Activated CD4-positive, alpha-beta memory T cell treated with anti-CD3 and anti-CD28 coated beads, Interleukin-2, amount 10 ng/mL, durations not matched to agents 7 days and 5 days (primary cell): ENCODE measurements at places on chromosomes 13 and 19. TPM values are rescaled to one million over a fixed set of nuclear protein-coding genes. Genes with fewer than 3 reads are reported as not detected.
A peak's percentile ranks its signal among the peaks of the same experiment; 100 is the strongest.

GRCh38 chr13:26883613-26884257, 123.1 kb upstream of the GPR12 start:
- H3K27ac ChIP-seq: no peak overlapping the region
- H3K36me3 ChIP-seq: no peaks in the 10 kb centered on the region
- no peak for DNase-seq
- H3K27me3 ChIP-seq: peaks cover 2% of the 10 kb centered on the region
- no peaks in the 10 kb centered on the region for H3K4me1 ChIP-seq

DNA sequence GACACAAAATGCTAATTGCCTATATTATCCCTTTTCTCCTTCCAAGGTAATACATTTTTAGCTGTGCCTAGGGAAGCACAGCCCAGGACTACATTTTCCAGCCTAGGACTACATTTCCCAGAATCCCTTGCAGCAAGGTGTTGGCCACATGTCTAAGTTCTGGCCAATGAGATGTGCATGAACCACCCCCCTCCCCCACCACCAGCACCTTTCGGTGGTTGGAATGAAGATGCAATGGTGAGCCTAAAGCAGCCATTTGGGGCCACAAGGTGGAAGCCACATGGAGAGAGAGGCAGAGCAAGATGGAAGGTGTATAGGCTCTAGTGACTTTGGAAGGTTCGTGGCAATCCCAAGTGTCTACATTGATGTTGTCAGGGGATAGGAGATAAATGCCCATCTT, 16.2 kb downstream of the UNC13A start:
- no peak overlapping the region for H3K27ac ChIP-seq
- peaks cover 9% of the 10 kb centered on the region for H3K27me3 ChIP-seq
- no peaks in the 10 kb centered on the region for H3K4me1 ChIP-seq
- peak; percentile 24 for DNase-seq
- no peaks in the 10 kb centered on the region for H3K36me3 ChIP-seq

GRCh38 chr13:33910255-33910654, 92.3 kb downstream of the RFC3 start:
- H3K27me3 ChIP-seq: no peaks in the 10 kb centered on the region
- no peaks in the 10 kb centered on the region for H3K4me1 ChIP-seq
- DNase-seq: no peak
- H3K36me3 ChIP-seq: no peaks in the 10 kb centered on the region
- H3K27ac ChIP-seq: no peak overlapping the region

DNA sequence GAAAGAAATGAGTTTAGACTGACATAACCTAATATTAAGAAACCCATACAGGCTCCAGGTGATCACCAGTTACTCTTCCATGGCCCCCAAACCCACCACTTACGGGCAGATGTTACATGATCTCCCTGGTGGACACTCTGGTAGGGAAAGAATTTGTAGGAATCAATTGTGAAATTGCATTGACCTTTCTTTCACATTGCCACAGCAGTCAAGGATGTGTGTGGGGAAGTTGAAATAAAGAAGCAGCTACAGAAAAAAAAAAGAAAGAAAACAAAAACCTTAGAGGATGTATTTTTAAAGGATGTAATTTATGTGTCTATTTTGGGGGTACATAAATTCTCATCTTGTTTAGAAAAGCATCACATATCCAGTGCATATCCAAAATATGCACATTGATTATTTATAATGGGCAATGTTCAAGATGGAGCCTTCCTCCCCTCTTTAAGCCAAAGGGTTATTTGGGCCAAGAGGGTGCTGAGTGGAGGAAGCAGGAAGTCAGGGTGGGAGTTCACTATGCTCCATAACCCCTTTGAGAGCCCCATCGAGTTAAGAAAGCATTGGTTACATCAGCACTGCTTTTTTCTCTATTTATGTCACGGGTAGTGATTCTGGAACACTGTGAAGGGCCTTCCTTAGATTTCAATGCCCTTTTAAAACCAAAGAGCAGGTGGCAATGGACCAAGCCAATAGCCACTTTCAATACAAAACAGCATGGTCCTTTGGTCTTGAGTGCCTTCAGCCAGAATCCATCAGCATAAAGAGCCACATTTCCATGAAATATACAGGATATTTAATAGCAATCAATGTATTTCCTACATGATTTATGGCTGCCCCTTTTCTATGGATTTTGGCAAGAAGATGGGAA, 169.6 kb downstream of the LACC1 start:
- H3K36me3 ChIP-seq: no peaks in the 10 kb centered on the region
- no peak overlapping the region for H3K4me3 ChIP-seq
- H3K27ac ChIP-seq: no peak overlapping the region
- H3K27me3 ChIP-seq: peaks cover 33% of the 10 kb centered on the region
- no peak for DNase-seq
- no peaks in the 10 kb centered on the region for H3K4me1 ChIP-seq

GRCh38 chr13:57739089-57739488, 107.5 kb downstream of the PCDH17 start:
- no peaks in the 10 kb centered on the region for H3K27me3 ChIP-seq
- no peaks in the 10 kb centered on the region for H3K36me3 ChIP-seq
- H3K4me3 ChIP-seq: no peak overlapping the region
- no peak for DNase-seq
- no peak overlapping the region for H3K27ac ChIP-seq
- no peaks in the 10 kb centered on the region for H3K4me1 ChIP-seq

GRCh38 chr13:36357231-36357630, 11.0 kb upstream of the SPART start:
- H3K4me1 ChIP-seq: peaks cover 5% of the 10 kb centered on the region
- H3K36me3 ChIP-seq: no peaks in the 10 kb centered on the region
- peaks cover 2% of the 10 kb centered on the region for H3K27me3 ChIP-seq

DNA sequence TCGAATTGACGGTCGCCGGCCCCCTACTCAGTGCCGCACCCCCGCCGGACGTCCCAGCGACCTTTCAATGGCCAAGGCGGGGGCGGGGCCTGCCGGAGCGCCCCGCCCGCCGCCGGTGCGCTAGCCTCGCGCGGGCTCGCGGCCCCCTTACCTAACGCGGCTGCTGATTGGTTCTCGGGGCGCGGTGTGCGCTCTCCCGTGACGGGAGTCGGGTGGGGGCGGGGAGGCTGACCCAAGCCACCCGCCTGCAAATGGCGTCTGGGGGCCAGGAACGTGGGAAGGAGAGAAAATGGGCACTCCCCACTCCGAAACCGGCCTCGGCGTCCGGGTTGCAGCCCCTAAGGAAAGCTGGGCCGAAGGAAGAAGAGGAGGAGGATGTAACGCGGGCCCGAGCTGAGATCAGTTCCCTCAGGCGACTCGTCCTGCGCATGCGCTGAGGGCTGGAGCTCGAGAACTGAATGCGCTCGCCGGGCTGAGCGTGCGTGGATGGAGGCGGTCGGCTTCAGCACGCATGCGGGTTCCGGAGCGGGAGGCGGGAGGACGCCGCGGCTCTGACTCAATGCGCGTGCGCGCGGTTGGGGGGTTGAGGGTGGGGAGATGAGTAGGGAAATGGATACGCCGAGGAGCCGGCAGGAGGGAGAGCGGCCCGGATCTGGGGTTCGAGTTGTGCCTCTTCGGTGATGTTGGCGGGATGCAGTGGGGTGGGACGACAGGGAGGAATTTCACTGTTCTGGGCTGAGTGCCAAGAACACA, at the start of gene SMG9:
SMG9 (minus strand) TSS at position 460 of the 753 bp plus-strand sequence. CDS start 4,221 bp downstream, outside the sequence.
- H3K27ac ChIP-seq: peak within 1 kb of the TSS; percentile 99
- H3K4me1 ChIP-seq: peaks cover 67% of the 10 kb centered on the region
- no peaks in the 10 kb centered on the region for H3K27me3 ChIP-seq
- peaks cover 61% of the 10 kb centered on the region for H3K36me3 ChIP-seq
- peak; percentile 98 for DNase-seq

- no peak overlapping the region for H3K27ac ChIP-seq
- peaks cover 2% of the 10 kb centered on the region for H3K36me3 ChIP-seq
- no peaks in the 10 kb centered on the region for H3K27me3 ChIP-seq
These were observed 33.3 kb downstream of the GARRE1 start for GRCh38 chr19:34287662-34288140.

DNA sequence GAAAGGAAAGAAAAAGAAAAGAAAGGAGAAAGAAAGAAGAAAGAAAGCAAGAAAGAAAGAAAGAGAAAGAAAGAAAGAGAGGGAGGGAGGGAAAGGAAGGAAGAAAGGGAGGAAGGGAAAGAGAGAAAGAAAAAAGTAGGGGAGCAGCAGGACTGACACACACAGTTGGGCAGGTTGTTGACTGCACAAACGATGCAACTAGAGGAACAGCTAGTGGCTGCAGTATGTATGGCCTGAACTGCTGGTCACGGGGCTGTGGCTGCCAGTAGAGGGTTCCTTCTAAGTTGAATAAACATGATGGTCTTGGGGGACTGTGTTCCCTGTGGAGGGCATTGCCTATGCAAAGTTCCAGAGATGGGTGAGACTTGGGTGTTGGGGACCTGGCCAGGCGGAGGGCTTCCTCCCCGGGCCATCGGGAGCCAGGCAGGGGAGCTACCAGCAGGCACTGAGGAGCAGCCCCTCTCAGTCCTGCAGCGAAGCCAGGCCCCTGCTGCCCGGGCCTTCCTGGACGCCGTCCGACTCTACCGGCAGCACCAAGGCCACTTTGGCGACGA, 16.7 kb upstream of the COLGALT1 start:
- no peaks in the 10 kb centered on the region for H3K36me3 ChIP-seq
- H3K4me3 ChIP-seq: peak overlapping the region; percentile 18
- no peak overlapping the region for H3K27ac ChIP-seq
- H3K4me1 ChIP-seq: peaks cover 18% of the 10 kb centered on the region

DNA sequence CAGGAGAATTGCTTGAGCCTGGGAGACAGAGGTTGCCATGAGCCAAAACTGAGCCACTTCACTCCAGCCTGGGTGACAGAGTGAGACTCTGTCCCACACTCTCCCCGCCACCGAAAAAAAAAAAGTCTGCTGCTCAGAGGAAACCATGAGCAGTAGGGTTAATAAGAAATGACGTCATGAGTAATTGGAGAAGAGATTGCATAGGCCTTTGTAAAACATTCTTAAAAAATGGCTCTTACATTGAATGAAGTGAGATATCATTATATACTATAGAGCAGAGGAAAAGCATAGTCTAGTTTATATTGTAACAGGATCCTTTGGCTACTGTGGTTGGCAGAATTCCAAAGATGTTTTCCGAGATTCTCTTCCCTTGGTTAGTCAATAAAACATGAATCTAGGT, 228.2 kb downstream of the PCDH20 start:
- DNase-seq: no peak
- H3K27me3 ChIP-seq: no peaks in the 10 kb centered on the region
- no peaks in the 10 kb centered on the region for H3K4me1 ChIP-seq
- no peak overlapping the region for H3K27ac ChIP-seq
- no peaks in the 10 kb centered on the region for H3K36me3 ChIP-seq
- no peak overlapping the region for H3K4me3 ChIP-seq

Gene GGACT
- 9.5 TPM for total RNA-seq

Gene C13orf46
- total RNA-seq: 2.5 TPM

DNA sequence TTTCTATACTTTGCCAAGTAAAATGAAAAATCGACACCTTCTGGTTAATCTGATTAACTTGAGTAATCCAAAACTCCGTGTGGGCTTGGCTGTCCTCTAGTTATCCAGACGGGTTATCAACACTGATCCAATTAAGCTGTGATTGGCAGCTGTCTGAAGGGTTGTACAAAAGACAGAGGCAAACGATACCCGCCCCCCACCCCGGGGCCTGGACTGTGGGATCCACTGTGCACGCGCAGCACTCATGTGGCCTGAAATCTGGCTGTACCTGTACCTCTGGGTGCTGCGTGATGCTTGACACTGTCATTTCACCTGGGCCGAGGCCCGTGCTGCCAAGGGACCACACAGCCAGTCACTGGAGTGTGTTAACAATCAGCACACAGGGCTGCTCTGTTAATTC, 53.5 kb downstream of the COL4A2 start:
- H3K27ac ChIP-seq: no peak overlapping the region
- no peaks in the 10 kb centered on the region for H3K4me1 ChIP-seq
- no peak for DNase-seq
- H3K36me3 ChIP-seq: no peaks in the 10 kb centered on the region
- H3K27me3 ChIP-seq: no peaks in the 10 kb centered on the region
- no peak overlapping the region for H3K4me3 ChIP-seq

DNA sequence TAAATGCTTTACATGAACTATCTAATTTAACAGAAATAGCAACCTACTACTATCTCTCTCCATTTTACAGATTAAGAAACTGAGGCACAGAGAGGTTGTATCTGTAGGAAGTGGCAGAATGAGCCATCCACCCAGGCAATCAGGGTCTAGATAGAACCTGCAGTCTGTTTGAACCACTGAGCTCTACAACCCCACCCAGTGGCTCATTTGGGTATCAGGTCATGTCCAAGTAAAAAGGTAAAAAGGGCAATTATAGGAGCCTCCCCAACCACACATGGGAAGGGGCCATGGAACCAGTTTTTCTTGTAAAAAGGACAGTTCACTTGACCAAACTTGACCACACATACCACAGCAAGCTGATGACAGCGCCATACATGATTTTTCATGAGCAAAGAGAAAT, 92.9 kb upstream of the SGCG start:
- no peak overlapping the region for H3K4me3 ChIP-seq
- DNase-seq: peak; percentile 24
- no peaks in the 10 kb centered on the region for H3K36me3 ChIP-seq
- no peaks in the 10 kb centered on the region for H3K4me1 ChIP-seq
- no peak overlapping the region for H3K27ac ChIP-seq

DNA sequence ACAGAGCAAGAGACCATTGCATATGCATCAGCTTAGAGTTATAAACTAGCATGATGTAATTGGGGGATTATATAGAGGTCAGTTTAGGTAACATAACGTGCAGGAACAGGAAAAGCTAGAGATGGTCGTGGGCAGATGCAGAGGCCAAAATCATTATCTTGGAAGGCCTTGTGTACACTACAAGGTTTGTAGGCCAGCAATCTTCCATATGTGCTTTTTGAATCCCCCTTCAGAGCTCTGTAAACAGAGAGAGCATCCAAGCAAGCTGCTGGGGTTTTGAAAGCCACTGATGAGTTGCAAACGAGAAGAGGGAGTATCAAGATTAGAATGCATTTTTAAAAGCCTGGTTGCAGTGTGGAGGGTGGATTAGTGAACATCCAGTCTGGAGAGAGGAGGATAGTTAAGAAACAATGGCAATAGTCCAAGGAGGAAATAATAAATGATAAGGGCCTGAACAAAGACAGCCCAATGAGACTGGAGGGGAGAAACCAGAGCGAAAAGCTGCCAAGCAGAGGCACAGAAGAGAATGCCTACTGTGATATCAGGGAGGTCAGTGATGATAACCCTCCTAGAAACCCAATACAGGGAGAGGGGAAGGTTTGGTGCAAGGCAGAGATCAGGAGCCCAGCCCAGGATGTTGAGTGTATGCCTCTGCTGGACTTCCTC, 109.6 kb downstream of the ZAR1L start:
- peaks cover 3% of the 10 kb centered on the region for H3K36me3 ChIP-seq
- H3K4me3 ChIP-seq: no peak overlapping the region
- DNase-seq: no peak
- H3K27me3 ChIP-seq: no peaks in the 10 kb centered on the region

GRCh38 chr13:44906713-44907112, 82.6 kb downstream of the NUFIP1 start:
- no peak overlapping the region for H3K27ac ChIP-seq
- H3K36me3 ChIP-seq: no peaks in the 10 kb centered on the region
- H3K4me3 ChIP-seq: no peak overlapping the region
- H3K4me1 ChIP-seq: no peaks in the 10 kb centered on the region
- no peak for DNase-seq

GRCh38 chr19:34588249-34588648, 88.7 kb downstream of the SCGB2B2 start:
- H3K4me1 ChIP-seq: no peaks in the 10 kb centered on the region
- no peaks in the 10 kb centered on the region for H3K27me3 ChIP-seq
- H3K27ac ChIP-seq: no peak overlapping the region
- H3K4me3 ChIP-seq: no peak overlapping the region
- no peak for DNase-seq
- H3K36me3 ChIP-seq: no peaks in the 10 kb centered on the region

Gene DNASE2
- total RNA-seq: 39.3 TPM
